NCI-H460 (cell line): ENCODE measurements at places on chromosomes 11 and 22. TPM values are rescaled to one million over a fixed set of nuclear protein-coding genes. Genes with fewer than 3 reads are reported as not detected.

Gene CRYBB2
- not detected in 2 replicates for total RNA-seq

Gene FGF3
- total RNA-seq: not detected in 2 replicates

Gene RBFOX2
- 48.4 and 54.4 TPM in 2 replicates for total RNA-seq

Gene TRIM51
- not detected in 2 replicates for total RNA-seq
